ENCODE measurements at places on chromosomes 7 and 10.
A peak's percentile ranks its signal among the peaks of the same experiment; 100 is the strongest.

- no peak for DNase-seq
Measured at GRCh38 chr7:33904681-33905388, 504 bp upstream of the BMPER start.

- DNase-seq: no peak
Measured at GRCh38 chr10:35212856-35213255, 86.2 kb downstream of the CREM start.

GRCh38 chr7:4149645-4150044 lies 532.5 kb upstream of the FOXK1 start:
- no peak for DNase-seq

DNA sequence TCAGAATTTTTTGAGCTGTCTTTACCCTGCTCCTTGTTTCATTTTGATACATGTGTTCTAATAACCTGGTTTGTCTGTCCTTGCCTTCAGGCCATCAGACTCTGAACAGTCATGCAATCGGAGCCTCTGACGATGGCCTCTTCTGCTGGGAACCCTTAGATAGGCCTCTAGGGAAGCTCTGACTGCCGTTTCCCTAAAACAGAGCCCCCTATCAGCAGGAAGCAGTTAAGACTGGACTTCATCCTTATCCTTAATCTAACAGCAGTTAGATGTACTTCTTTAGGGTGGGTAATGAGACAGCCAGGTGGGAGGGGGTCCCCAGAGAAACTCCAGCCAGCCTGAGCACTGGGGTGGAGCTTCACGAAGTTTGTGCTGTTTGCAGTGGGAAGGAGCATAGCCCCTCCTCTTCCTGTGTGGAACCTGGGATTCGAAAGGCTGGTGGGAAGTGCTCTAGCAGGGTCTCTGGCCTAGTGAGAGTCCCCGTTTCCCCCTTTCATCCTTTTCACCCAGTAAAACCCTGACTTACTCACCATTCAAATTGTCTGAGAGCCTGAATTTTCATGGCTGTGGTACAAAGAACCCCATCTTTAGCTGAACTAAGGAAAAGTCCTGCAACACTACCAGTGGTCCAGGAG lies 28.4 kb upstream of the SORCS3 start:
- no peak for DNase-seq

- no peak for DNase-seq
Measured at GRCh38 chr10:88693392-88694020, 12.5 kb upstream of the LIPK start.

DNA sequence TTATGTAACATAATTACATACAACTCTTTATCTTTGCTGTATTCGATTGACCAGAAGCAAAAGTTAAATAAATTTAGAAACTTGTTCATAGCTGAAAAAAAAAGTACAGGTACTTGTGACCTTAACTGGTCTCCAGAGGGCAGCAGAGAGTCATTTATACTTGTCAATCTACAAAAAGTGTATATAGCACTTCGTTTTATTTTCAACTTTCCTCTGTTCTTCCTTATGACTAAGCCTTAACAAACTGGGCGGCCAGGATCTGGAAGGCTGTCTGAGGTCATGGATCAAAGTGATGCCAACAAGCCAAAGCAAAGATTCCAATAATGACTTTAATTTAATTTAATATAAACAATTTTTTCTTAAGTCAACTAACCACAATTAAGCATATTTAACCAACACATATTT lies 29.8 kb downstream of the C10orf67 start:
- DNase-seq: peak; percentile 69

DNA sequence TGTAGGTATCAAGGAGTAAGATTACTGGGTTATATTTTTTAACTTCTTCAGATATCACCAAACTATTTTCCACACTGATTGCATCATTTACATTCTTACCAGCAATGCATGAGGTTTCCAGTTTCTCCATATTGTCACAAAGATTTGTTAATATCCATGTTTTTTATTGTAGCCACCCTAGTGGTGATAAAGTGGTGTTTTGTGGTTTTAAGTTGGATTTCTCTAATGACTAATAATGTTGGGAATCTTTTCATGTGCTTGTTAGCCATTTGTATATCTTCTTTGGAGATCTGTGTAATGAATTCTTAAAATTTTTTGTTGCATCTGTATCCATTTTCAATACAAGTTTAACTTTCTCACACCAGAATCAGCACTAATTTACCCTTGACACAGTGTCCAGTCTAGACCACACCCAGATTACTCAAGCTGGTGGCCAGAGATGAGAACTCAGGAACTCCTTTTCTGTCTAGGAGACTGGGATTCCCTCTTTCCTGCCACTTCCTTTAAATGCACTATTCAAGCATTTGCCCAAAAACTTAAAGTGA lies 67.0 kb upstream of the PLXDC2 start:
- no peak for DNase-seq
